Kidney (tissue), 22 donors: ENCODE measurements at places on chromosomes 16 and 17. TPM values are rescaled to one million over a fixed set of nuclear protein-coding genes. Genes with fewer than 3 reads are reported as not detected.

DNA sequence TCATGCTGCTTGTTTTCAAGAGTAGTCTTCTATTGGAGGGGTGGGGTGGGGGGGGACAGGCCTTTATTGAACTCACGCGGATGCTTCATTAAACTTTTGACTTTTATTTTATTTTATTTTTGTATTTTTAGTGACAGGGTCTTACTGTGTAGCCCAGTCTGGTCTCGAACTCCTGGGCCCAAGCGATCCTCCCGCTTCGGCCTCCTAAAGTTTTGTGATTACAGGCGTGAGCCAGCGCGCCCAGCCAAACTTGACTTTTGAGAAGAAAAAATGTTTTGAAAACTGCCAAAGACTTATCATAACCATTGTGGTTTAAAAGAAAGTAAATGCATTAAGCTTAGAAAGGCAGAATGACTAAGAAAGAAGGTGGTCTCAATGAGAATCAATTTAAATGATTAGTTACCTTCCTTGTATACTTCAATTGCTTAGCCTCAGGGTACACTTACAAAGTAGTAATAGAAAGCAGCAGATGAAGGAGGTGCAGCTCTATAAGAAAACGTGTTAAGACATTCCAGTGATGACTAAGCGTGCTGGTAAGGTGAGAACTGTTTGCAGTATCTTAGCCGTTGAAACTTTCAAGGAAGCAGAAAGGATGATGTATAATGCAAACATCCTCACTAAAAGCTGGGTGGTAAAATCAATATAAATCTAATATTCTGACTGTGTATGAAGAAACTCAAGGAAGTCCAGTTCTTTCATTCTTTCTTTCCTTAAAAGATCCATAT lies 1.2 kb downstream of the AP2B1 start:
- no peaks in the 10 kb centered on the region for H3K27me3 ChIP-seq
- H3K4me3 ChIP-seq: peak overlapping the region; percentile 98
- H3K27ac ChIP-seq: no peak overlapping the region
- no peak for DNase-seq
- H3K36me3 ChIP-seq: no peaks in the 10 kb centered on the region
- H3K4me1 ChIP-seq: peaks cover 7% of the 10 kb centered on the region

TMEM114 gene
- polyA plus RNA-seq: not detected

DNA sequence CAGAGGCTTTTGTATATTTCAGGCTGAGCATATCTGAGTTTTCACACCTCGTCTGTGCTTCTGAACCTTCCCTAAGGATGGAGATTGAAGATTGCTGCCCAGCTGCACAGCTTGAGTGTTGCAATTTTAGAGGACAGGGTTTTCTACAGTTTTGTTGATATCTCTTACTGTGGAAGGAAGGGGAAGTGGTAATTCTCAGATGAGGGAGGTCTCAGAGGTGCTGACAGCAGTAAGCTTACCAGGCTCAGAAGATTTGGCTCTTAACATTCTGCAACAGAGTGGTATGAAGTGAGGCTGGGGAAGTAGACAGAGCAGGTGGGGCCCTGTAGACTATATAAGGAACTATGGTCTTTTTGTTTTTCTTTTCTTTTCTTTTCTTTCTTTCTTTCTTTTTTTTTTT lies 45.8 kb upstream of the ARHGAP17 start:
- H3K4me1 ChIP-seq: no peaks in the 10 kb centered on the region
- DNase-seq: no peak
- no peaks in the 10 kb centered on the region for H3K36me3 ChIP-seq
- no peak overlapping the region for H3K4me3 ChIP-seq
- no peak overlapping the region for H3K27ac ChIP-seq

AXIN2 gene
- 1.2 TPM for polyA plus RNA-seq

ALOX15 gene
- not detected for polyA plus RNA-seq

GRCh38 chr17:164303-165235 lies 16.9 kb downstream of the DOC2B start:
- no peak overlapping the region for H3K4me3 ChIP-seq
- peak overlapping the region; percentile 17 for H3K27ac ChIP-seq
- H3K36me3 ChIP-seq: no peaks in the 10 kb centered on the region
- no peak for DNase-seq
- no peaks in the 10 kb centered on the region for H3K4me1 ChIP-seq

GRCh38 chr16:3691761-3692160 lies 25.6 kb downstream of the TRAP1 start:
- no peaks in the 10 kb centered on the region for H3K27me3 ChIP-seq
- peaks cover 7% of the 10 kb centered on the region for H3K36me3 ChIP-seq
- DNase-seq: no peak
- H3K4me1 ChIP-seq: no peaks in the 10 kb centered on the region

- DNase-seq: no peak
- H3K27ac ChIP-seq: no peak overlapping the region
- no peak overlapping the region for H3K4me3 ChIP-seq
- no peaks in the 10 kb centered on the region for H3K36me3 ChIP-seq
- no peaks in the 10 kb centered on the region for H3K4me1 ChIP-seq
These were observed 22.3 kb upstream of the ZFPM1 start for GRCh38 chr16:88430524-88431446.

CASKIN2 gene
- 25.0 TPM for polyA plus RNA-seq

GRCh38 chr16:50400967-50401348 lies 32.2 kb upstream of the BRD7 start:
- no peaks in the 10 kb centered on the region for H3K4me1 ChIP-seq
- H3K4me3 ChIP-seq: no peak overlapping the region
- H3K27me3 ChIP-seq: no peaks in the 10 kb centered on the region
- no peaks in the 10 kb centered on the region for H3K36me3 ChIP-seq
- no peak for DNase-seq
- H3K27ac ChIP-seq: no peak overlapping the region

GRCh38 chr17:76384987-76385891 lies 830 bp downstream of the SPHK1 start:
- peak overlapping the region; percentile 65 for H3K27ac ChIP-seq
- H3K27me3 ChIP-seq: no peaks in the 10 kb centered on the region
- no peaks in the 10 kb centered on the region for H3K36me3 ChIP-seq
- DNase-seq: peak; percentile 86
- H3K4me1 ChIP-seq: no peaks in the 10 kb centered on the region

CDK5R1 gene
- 0.67 TPM for polyA plus RNA-seq

SLC35G6 gene
- not detected for polyA plus RNA-seq

GRCh38 chr16:280005-280460 lies 358 bp upstream of the ARHGDIG start:
- H3K27ac ChIP-seq: no peak overlapping the region
- no peaks in the 10 kb centered on the region for H3K4me1 ChIP-seq
- no peaks in the 10 kb centered on the region for H3K27me3 ChIP-seq
- H3K36me3 ChIP-seq: no peaks in the 10 kb centered on the region

HSD17B2 gene
- 1.8 TPM for polyA plus RNA-seq

DNA sequence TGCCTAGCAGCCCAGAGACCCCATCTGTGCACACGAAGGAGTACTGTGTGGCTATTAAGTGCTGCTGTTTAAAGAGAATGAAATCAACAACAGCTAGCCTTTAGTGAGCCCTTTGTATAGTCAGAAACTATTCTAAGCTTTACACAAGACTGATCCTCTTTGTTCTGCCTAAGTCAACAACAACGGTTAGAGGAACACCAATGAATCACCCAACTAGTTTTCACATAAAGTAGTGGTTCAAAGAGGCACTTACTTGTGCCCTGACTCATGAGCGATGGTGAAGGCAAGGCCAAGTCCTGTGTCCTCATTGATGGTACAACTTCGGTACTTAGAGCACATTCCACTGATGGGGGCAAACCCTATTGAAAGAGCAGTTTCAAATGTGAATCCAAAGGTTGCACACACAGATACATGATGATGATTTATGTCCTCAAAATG lies 75.8 kb downstream of the ADAMTS18 start:
- no peaks in the 10 kb centered on the region for H3K36me3 ChIP-seq
- H3K27ac ChIP-seq: no peak overlapping the region
- no peak for DNase-seq
- H3K4me3 ChIP-seq: no peak overlapping the region
- H3K27me3 ChIP-seq: no peaks in the 10 kb centered on the region
- H3K4me1 ChIP-seq: no peaks in the 10 kb centered on the region

- DNase-seq: no peak
- no peaks in the 10 kb centered on the region for H3K36me3 ChIP-seq
- H3K4me3 ChIP-seq: peak overlapping the region; percentile 97
- H3K4me1 ChIP-seq: peaks cover 3% of the 10 kb centered on the region
- H3K27me3 ChIP-seq: no peaks in the 10 kb centered on the region
- H3K27ac ChIP-seq: peak overlapping the region; percentile 79
These were observed 732 bp downstream of the TNRC6A start for GRCh38 chr16:24729951-24730815.

DNA sequence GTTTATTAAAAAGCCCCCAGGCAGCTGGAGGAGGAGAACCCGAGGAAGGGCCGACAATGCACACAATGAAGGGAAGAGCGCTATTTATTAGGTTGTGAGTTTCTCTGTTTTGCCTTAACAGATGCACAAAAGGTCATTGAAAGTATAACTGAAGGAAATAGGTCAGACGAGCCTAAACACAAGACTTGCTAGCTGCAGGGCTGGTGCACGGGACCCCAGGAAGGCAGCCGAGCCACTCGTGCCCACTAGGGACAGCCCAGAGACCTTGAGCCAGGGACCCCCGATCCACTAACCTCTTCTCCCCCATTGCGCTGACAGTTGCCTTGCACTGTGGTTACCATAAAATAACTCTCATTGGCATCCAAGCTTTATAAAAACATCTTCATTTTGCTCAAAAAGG lies 11.3 kb downstream of the LITAFD start:
- H3K27me3 ChIP-seq: no peaks in the 10 kb centered on the region
- H3K36me3 ChIP-seq: peaks cover 45% of the 10 kb centered on the region
- H3K4me3 ChIP-seq: no peak overlapping the region
- H3K27ac ChIP-seq: no peak overlapping the region
- no peak for DNase-seq
- no peaks in the 10 kb centered on the region for H3K4me1 ChIP-seq

GRCh38 chr16:19223235-19224170 lies 55.5 kb downstream of the SYT17 start:
- H3K4me3 ChIP-seq: no peak overlapping the region
- no peak for DNase-seq
- no peak overlapping the region for H3K27ac ChIP-seq
- no peaks in the 10 kb centered on the region for H3K36me3 ChIP-seq

MSLN gene
- polyA plus RNA-seq: 3.7 TPM

DNA sequence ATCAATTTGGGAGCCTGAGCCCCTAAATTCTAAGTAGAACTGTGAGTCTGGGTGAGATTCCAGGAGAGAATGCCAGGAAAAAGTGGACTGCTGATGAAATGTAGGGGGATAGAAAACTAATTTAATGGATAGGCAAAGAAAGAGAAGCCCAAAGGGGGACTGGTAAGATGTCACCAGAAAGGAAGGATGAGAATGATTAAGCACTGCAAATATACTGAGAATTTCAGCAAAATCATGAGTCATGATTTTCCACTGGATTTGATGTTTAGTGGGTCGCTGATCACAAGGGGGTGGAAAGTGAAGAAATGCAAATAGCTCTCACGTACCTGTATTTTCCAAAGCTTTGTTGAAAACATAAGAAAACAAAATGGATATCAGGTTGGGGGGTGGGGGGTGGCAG lies 201.8 kb downstream of the SLC39A11 start:
- DNase-seq: no peak
- no peak overlapping the region for H3K4me3 ChIP-seq
- H3K36me3 ChIP-seq: no peaks in the 10 kb centered on the region
- H3K27me3 ChIP-seq: no peaks in the 10 kb centered on the region

GRCh38 chr17:70947636-70948565 lies 778.6 kb downstream of the KCNJ2 start:
- H3K4me1 ChIP-seq: no peaks in the 10 kb centered on the region
- no peaks in the 10 kb centered on the region for H3K36me3 ChIP-seq
- H3K27me3 ChIP-seq: no peaks in the 10 kb centered on the region
- no peak overlapping the region for H3K4me3 ChIP-seq
- no peak overlapping the region for H3K27ac ChIP-seq
- DNase-seq: no peak

EVPLL gene
- 0.82 TPM for polyA plus RNA-seq

GRCh38 chr17:39064374-39064773 lies 87.1 kb downstream of the PLXDC1 start:
- no peak overlapping the region for H3K4me3 ChIP-seq
- no peak for DNase-seq
- H3K27ac ChIP-seq: no peak overlapping the region
- H3K27me3 ChIP-seq: no peaks in the 10 kb centered on the region
- no peaks in the 10 kb centered on the region for H3K4me1 ChIP-seq

GRCh38 chr16:228151-228851 lies 948 bp downstream of the LUC7L start:
- H3K4me1 ChIP-seq: peaks cover 12% of the 10 kb centered on the region
- H3K27ac ChIP-seq: peak overlapping the region; percentile 98
- DNase-seq: no peak
- H3K27me3 ChIP-seq: no peaks in the 10 kb centered on the region

HCRT gene
- not detected for polyA plus RNA-seq

CPHXL2 gene
- polyA plus RNA-seq: not detected

GRCh38 chr17:35117984-35118383 lies 1.7 kb downstream of the RAD51D start:
- no peak overlapping the region for H3K4me3 ChIP-seq
- no peaks in the 10 kb centered on the region for H3K27me3 ChIP-seq
- H3K36me3 ChIP-seq: no peaks in the 10 kb centered on the region
- H3K27ac ChIP-seq: no peak overlapping the region
- H3K4me1 ChIP-seq: no peaks in the 10 kb centered on the region
- no peak for DNase-seq

B4GALNT2 gene
- polyA plus RNA-seq: 1.3 TPM

GRCh38 chr17:69597898-69598692 lies 183.6 kb downstream of the MAP2K6 start:
- no peaks in the 10 kb centered on the region for H3K4me1 ChIP-seq
- H3K27me3 ChIP-seq: no peaks in the 10 kb centered on the region
- H3K36me3 ChIP-seq: no peaks in the 10 kb centered on the region
- H3K4me3 ChIP-seq: no peak overlapping the region

- H3K36me3 ChIP-seq: no peaks in the 10 kb centered on the region
- H3K27me3 ChIP-seq: no peaks in the 10 kb centered on the region
- peak; percentile 74 for DNase-seq
- no peaks in the 10 kb centered on the region for H3K4me1 ChIP-seq
- no peak overlapping the region for H3K4me3 ChIP-seq
These were observed 246.6 kb upstream of the RPL38 start for GRCh38 chr17:73956595-73957465.
